Occipital lobe (tissue), 3 donors: ENCODE measurements at places on chromosomes 4 and X.

GRCh38 chr4:76532805-76533204, 97.8 kb downstream of the SHROOM3 start:
- no peak for DNase-seq

DNA sequence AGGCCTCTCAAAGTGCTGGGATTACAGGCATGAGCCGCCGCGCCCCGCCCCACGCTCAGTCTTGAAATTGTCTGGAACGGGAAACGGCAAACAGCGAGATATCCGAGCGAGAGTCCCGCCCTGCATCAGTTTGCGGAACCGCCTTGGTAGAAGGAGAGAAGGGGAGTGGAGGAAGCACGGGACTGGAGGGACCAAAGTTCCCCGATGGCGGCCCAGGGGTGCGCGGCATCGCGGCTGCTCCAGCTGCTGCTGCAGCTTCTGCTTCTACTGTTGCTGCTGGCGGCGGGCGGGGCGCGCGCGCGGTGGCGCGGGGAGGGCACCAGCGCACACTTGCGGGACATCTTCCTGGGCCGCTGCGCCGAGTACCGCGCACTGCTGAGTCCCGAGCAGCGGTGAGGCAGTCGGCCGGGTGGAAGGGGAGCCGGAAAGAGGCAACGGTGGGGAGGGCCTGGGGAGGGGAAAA, at the start of gene BST1:
Gene BST1 (plus strand): TSS at position 125 of the 463 bp plus-strand sequence. CDS start 80 bp downstream, at position 205.
- DNase-seq = no peak

- DNase-seq = no peak
These were observed 71.0 kb downstream of the USP46 start for GRCh38 chr4:52588097-52588496.

GRCh38 chr4:6884341-6884870, 25.2 kb upstream of the TBC1D14 start:
- no peak for DNase-seq

GRCh38 chr4:18342847-18343246, 321.3 kb upstream of the LCORL start:
- DNase-seq = no peak

DNA sequence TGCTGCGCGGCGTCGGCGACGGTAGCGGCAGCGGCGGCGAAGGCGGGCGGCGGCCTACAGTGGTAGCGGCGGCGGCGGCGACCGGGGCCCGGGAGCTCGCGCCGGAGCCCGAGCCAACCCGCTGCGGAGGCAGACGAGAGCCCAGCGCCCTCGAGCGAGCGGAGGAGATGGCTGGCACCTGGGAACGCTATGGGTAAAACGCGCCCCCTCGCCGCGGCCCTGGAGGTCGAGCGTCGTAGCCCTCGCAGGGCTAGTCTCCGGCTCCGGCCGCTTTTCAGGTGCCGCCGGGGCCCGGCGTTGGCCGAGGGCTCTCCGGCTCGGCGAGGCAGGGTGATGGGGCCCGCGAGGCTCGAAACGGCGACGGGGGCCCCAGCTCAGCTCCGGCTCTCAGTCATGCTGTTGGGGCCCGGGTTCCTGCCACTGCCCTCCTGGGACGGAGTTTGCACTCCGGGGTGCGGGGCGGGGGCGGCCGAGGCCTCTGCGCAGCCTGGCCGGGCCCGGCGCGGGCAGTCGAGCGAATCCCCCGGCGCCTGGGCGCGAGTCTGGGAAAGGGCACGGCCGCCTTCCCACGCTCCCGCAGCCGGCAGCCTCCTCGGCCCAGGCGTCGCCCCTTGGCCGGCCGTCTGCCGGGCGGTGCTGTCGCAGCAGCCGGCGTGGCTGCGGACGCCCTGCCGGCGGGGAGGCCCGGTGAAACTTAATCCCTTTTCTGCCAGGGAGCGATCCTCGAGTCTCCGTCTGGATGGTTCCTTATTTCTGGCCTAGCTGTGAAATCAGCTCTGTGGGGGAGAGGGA, 768 bp downstream of the MID2 start:
- DNase-seq = peak; percentile 9

DNA sequence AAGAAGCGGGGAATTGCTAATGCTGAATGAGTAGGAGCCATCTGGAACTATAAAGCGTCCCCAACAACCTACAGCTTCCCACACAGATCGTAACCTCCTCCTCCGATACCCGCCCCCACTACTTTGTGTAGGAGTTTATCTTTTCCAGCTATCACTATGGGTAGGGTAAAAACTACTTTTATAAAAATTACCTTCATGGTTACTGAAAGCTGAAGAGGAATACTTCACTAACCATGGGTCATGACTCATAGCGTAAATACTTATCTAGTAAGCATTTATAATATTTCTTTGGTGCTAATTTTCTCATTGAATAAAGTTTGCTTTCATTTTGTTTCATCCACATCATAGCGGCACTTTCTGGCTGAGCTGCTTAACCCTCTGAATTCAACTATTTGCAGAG, 79.4 kb upstream of the TNIP3 start:
- no peak for DNase-seq

DNA sequence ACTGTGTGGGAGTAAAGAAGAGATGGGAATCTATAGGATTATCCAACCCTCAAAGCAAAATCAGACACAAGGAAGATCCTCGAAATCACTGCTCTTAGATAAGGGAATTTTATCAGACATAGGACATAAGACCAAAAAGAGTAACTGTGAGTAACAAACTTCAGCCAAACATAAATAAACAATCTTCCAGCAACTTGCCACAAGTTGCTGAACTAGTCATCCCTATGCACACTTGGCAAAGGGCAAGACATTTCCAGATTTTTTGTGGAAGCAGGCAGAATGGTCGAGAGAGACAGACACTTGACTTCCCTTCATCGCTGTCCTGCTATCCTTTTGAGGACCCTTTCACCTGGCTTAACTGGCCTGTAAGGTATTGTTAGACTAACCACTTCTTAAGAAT, 89.6 kb downstream of the KCNIP4 start:
- no peak for DNase-seq

GRCh38 chr4:78205591-78205990, 148.5 kb downstream of the FRAS1 start:
- no peak for DNase-seq

DNA sequence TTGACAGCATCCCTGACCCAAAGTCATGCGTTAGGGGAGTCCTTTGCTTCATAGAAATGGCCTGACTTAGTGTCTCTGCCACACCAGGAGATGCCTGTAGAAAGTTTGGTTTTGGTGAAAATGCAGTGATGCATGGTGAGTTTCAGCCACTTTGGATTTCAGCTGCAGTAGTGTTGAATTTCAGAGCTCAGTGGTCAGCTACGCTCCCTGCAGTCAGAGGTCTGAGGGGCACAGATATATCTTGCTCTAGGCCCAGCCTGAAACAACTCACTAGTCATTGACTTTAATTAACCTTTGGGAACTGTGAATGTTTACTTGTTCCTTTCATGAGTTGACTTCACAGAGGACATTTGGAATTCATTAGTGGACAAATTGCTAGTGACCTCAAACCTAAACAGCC, 17.5 kb downstream of the RBMX2 start:
- no peak for DNase-seq

DNA sequence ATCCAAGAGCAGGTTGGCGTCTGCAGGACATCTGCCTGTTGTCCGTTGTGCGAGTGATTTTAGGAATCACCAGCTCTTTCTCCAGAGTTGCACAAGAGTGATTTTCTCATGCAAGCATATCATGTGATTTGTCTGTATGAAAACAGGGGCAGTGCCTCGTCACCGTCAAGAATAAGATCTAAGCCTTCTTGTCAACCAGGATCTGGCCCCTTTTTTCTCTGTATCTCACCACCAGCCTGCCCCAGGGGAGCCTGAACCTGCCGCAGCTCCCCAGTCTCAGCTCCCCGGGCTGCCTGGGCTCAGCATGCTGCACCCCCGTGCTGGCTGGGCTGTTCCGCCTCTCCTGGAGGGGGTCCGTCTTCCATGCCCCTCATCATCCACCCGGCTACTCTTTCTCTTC, 90.5 kb downstream of the STOX2 start:
- no peak for DNase-seq

DNA sequence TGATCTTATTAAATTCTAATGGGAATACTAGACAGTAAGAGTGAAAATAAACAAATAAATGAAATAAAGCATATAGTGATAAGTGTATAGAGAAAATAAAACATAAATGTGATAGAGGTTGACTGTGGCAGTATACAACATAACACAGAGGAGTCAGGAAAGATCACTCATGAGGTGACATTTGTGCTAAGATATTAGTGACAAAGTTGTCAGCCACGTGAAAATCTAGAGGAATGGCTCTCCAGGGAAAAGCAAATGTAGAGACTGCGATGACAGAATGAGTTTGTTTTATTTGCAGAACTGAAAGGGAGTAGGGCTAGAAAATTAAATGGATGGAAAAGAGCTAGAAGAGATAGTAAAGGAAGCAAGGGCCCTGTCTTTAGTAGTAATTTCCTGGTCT, 72.8 kb upstream of the GABRA2 start:
- no peak for DNase-seq

GRCh38 chr4:121336706-121337105, 44.1 kb downstream of the QRFPR start:
- no peak for DNase-seq

- no peak for DNase-seq
These were observed 22.4 kb downstream of the GAB1 start for GRCh38 chr4:143358923-143359643.

GRCh38 chr4:163613383-163613782, 118.9 kb downstream of the TMA16 start:
- no peak for DNase-seq

- no peak for DNase-seq
These were observed 22.2 kb downstream of the TMEM184C start for GRCh38 chr4:147639388-147639787.

GRCh38 chr4:33512397-33512796, 2731.9 kb downstream of the ARAP2 start:
- DNase-seq = no peak

DNA sequence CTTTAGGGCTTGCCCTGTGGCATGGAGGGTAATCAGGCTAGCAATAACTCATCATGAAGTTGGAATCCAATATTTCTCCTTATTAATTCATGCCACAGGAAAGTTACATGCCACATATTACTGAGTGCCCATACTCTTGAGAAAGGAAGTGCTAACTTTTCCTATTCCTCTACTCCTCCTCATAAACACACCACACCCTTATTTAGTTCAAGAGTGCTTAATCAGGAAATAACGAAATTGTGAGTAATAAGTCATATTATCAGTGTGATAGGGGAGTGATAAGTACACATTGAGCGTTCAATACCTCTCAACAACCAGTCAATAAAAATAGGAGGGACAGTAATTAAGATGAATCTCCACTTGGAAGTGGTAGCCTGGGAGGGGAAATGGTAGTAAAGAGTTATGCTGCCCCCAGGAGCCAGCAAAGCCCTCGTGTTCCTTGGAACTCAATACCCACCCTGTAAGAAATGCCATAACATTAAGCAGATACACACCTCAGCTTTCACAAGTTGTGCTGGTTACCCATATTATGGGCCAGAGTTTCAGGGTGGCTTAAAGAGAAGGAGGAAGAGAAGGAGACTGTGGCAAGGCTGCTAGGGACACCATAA, 410.0 kb upstream of the NR3C2 start:
- no peak for DNase-seq

GRCh38 chr4:102281171-102281839, 64.0 kb downstream of the SLC39A8 start:
- no peak for DNase-seq

- no peak for DNase-seq
These were observed 4.5 kb upstream of the CXCL9 start for GRCh38 chr4:76011700-76012387.

- DNase-seq = peak; percentile 27
These were observed 457 bp downstream of the TFE3 start for GRCh38 chrX:49042581-49043219.

DNA sequence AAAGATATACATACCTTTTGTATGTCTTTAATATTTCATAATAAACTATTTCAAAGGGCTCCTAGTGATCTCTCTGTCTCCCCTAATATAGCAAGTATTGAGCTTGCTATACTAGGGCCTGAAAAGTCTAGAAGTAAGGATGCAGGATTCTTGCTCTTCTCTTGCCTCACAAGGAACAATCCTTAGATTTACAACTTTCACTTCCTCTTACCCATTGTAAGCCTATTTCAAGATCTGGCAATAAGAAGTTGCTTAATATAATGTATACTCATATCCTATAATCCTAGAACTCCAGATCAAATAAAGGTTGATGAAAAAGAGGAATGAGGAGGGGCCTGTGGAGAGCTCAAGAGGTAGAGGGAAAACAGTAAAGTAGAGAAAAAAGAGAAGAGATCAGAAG, 40.8 kb upstream of the CHRDL1 start:
- DNase-seq = no peak

DNA sequence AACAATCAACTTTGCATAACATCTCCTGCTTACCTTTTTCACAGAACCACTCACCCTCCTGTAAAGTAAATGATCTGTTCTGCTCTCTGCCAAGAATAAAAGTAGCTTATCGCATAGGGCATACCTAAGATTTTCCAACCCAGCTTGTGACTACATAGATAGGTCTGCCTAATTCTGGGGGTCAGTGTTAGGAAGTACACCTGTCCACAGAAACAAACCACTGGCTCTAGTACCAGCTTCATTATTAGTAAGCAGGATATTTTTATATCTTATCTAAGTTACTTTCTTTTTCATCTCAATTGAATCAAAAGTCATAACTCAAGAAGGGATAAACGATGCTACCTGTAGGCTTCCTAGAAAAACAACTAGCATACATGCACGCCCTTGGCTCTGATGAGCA, 23.8 kb downstream of the CXCL1 start:
- no peak for DNase-seq

DNA sequence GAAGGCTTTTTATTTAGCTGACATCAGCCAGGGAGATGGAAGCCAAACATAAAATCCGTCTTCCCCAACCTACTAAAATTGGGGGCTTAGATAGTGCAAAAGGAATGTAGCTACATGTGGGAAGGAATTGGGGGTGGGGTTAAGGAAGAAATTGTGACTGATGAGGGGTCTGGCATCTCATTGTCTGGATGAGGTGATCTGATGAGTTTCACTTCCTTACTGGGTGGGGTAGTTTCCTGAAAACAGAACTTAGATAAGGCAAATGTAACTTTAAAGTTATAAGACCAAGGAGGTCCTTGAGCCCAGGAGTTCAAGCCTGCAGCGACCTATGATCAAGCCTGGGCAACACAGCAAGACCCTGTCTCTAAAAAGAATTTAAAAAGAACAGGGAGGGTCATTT, 105.5 kb upstream of the NEIL3 start:
- no peak for DNase-seq

DNA sequence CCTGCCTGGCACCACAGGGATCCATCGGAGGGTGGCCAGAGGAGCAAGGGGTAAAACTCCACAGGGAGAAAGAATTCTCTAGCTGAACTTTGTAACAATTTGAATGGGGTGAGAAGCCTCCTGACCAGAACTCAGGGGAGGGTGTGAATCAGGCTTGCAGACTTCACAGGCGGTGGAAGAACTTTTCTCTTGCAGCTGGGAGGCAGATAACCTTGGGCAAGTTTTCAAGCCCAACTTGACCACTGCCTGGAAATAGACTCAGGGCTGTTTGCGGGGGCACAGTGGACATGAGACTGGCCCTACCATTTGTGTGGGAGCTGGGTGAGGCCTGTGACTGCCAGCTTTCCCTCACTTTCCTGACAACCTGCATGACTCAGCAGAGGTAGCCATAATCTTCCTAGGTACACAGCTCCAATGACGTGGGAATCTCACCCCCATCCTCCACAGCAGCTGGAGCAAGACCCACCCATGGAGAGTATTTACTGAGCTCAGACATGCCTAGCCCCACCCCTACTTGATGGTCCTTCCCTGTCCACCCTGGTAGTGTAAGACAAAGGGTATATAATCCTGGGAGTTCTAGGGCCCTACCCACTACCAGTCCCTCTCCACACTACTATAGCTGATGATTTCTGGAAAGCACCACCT, 210.0 kb upstream of the AGTR2 start:
- DNase-seq = no peak
